ENCODE measurements at places on chromosomes 5 and 9.

DNA sequence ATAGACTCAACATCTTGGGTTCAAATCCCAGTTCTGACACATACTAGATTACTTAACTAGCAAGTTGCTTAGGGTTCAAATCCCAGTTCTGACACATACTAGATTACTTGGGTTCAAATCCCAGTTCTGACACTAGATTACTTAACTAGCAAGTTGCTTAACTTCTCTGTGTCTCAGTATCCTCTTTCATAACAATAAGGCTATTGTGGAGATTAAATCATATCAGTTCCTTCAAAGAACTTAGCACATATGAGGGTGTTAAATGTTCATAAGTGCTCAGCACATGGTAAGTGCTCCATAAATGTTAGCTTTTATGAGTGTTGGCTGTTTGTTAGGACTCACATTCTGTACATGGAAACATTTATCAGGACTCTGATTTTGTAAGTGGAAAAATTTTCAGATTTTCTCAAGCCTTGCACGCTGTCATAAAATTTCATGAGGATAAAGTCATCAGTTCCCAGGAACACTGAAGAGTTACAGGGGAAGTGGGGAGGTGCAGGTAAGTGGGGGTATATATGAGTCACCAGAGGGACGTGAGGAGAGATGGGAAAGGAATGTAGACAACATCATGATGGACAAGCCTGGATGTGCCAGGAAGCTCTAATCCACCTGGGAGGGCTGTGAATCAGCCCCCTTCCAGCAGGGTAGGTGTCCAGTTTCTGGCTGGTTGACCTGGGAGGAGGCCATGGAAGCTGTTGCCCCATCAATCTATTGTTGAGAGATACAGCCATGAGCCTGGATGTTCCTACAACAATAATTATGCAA, 532.2 kb upstream of the WWC1 start:
- DNase-seq: no peak

DNA sequence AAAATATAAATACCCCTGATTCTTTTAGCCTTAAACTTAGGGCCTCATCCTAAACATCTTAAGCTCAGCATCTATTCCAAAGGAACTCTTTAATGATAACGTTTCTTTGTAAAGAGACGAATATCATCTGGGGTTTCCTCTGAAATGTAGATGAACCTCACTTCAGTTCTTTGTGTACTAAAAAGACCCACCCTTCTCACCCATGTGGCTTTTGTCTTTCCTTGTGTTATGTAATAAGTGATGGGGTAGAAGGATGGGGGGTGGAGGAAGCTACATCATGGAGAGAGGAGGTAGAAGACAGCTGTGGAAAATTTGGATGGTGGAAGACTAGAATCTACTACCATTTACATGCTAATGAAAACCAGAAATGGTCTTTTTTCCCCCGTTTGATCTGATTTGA, 111.0 kb downstream of the NDUFS4 start:
- DNase-seq: no peak

- DNase-seq: no peak
These were observed 138.7 kb downstream of the GABBR2 start for GRCh38 chr9:98570055-98570454.

DNA sequence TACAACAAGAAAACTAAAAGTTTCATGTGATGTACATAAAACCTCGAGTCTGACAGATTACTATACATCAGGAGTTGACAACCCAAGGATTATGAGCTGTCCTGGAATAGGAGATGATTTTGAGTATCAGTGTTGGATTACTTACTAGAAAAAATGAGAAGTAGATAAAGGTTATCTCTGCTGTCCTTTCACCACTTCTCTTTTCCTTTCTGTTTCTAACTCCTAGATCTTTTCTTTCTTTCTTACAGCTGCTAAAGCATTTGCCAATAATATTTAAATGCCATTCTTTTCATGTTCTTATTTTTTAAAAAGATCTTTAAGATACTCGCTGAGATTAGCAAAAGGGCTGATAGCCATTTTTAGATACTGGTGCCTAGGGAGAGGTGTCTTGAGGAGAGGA, 14.8 kb downstream of the RBM27 start:
- no peak for DNase-seq

DNA sequence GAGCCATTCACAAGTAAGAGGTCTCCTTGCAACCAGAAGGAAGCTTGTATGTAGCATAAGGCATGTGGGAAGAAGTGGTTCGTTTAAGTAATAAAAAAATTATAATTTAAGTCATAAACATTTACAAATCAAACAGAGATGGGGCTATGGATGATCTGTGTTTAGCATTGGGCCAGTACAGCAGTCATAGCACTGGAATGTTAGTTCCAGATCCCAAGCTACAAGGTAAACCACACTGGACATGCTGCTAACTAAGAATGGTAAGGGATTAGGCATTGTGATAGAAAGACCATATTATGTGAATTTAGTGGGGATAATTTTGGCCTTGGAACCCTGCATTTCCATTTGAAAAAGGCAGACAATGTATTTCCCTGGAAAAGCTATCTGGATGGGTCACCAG, 170.4 kb upstream of the KCNN2 start:
- no peak for DNase-seq
